ENCODE measurements at places on chromosomes 6 and 20.
A peak's percentile ranks its signal among the peaks of the same experiment; 100 is the strongest.

DNA sequence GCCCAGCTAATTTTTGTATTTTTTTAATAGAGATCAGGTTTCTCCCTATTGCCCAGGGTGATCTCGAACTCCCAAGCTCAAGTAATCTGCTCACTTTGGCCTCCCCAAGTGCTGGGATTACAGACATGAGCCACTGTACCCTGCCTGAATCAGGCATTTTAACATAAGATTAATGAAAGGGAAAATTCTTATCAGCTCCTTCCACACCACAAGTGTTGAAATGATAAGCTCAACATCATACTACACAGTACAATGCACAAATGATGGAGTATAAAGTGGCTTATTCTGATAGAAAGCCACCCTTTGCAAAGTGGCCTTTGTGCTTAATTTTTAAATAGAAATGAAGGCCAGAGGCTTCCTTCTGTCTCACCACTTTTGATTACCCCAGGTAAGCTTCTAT lies 71.3 kb upstream of the MCHR2 start:
- no peak for DNase-seq

DNA sequence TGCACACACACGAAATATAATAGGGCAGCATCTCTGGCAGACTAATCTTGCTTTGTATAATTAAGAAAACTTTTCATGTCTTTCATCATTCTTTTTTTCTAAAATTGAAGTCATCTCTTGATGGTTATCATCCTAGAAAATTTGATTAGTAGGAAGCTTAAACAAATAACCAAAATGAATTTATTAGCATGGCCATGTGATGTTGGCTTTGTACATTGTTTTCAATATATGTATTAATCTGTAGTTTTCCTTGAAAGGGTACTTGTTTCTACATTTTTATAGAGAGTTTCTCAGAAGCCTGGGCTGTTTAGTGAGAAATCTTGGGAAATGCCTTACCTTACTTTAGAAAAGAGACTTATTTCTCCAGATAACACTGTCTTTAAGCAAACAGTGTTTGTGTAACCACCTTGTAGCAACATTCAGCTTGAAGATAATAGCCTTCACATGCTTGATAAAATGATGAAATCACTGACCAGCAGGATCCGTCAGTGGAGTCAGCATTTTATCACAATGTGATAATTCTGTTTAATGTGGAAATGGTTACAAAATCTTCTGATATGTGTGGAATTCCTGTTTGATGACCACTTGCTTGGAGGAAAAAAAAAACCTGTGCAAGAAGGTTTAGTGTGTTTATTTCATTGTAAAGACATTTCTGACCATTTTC lies 147.8 kb downstream of the MACROD2 start:
- no peak for DNase-seq

GRCh38 chr6:149766156-149766769 lies 16.7 kb downstream of the PCMT1 start:
- DNase-seq, result no peak

DNA sequence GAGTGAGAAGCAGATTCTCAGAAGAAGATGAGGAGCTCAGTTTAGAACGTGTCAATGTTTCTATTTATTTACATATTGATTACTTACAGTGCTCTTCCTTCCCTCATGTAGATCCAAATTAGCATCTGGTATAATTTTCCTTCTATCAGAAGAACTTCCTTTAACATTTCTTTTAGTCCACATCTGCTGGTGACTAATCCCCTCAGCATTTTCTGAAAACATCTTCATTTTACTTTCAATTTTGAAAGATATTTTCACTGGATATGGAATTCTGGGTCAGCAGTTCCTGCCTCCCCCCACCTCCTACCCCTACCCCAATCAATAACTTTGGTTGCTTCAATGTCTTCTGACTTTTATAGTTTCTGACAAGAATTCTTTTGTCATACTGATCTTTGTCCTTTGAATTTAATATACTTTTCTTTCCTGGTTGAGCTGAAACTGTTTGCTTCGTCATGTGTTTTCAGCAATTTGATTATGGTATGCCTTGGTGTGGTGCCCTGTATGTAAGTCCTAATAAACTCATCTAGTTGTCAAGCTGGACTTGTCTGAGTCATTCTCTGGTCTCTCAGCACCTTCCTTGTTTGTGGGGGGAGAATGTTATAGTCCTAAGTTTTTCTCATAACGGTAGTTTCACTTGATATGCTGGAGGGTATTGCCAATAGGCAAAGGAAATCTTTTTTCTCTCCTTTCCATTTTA lies 57.0 kb downstream of the SMPDL3A start:
- no peak for DNase-seq

DNA sequence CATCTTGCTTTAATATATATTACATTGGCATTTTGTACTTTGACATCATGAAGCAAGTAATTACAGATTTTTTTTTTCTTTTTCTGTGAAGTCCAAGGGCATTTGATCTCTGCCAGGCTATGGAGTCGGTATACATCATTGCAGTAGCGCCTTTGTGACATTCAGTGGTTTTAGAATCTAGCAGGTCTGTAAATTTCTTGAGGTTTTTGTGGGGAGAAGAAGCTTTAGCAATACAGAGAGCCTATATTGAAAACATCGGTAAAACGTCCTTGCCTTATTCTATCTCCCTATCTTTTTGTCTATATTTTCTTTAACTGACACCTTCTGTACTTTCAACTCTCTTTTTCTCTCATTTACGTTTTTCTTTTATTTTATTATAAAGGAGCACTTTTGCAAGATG lies 47.2 kb downstream of the DUSP22 start:
- DNase-seq, result no peak

- DNase-seq, result no peak
Measured at GRCh38 chr6:7684076-7684475, 41.8 kb upstream of the BMP6 start.

GRCh38 chr20:47318027-47318585 lies 38.4 kb downstream of the ZMYND8 start:
- no peak for DNase-seq

GRCh38 chr6:14130435-14131075 lies 13.0 kb downstream of the CD83 start:
- DNase-seq, result no peak

- DNase-seq, result no peak
Measured at GRCh38 chr6:1104988-1105670, 206.8 kb upstream of the FOXQ1 start.

GRCh38 chr6:53032849-53033248 lies 32.4 kb upstream of the FBXO9 start:
- DNase-seq, result no peak

GRCh38 chr6:68718385-68719073 lies 83.4 kb downstream of the ADGRB3 start:
- DNase-seq, result peak; percentile 91

- no peak for DNase-seq
Measured at GRCh38 chr6:137933696-137934095, 66.6 kb downstream of the TNFAIP3 start.

GRCh38 chr6:141169419-141169818 lies 963.3 kb upstream of the GJE1 start:
- DNase-seq, result no peak

- no peak for DNase-seq
Measured at GRCh38 chr6:151905072-151905471, 97.6 kb downstream of the ESR1 start.

DNA sequence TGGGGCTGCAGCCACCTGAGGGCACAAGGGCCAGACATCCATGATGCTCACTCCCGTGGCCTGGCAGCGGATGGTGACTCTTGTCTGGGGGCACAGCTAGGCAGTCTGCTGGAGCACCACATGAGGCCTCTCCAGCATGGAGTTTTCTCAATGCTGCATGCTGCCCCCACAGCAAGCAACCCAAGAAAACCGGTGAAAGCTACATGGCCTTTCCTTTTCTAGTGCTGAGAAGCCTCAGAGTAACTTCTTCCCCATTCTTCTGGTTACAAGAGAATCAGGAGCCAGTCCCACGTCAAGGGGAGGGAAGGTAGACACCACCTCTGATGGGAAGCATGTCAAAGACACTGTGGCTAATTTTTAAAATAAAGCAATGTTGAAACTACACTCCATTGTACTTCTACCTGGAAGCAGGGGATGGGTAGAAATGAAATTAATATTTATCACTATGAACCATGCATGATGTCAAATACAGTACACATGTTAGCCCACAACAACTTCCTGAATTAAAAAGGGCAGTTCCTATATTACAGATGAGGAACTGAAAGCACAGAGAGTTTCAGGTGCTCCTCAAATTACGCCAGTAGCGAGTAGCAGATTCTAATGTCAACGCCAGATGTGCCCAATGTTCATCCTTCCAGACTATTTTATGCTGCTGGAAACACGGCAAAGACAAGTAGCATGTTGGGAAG lies 101.5 kb downstream of the LAMP5 start:
- no peak for DNase-seq

DNA sequence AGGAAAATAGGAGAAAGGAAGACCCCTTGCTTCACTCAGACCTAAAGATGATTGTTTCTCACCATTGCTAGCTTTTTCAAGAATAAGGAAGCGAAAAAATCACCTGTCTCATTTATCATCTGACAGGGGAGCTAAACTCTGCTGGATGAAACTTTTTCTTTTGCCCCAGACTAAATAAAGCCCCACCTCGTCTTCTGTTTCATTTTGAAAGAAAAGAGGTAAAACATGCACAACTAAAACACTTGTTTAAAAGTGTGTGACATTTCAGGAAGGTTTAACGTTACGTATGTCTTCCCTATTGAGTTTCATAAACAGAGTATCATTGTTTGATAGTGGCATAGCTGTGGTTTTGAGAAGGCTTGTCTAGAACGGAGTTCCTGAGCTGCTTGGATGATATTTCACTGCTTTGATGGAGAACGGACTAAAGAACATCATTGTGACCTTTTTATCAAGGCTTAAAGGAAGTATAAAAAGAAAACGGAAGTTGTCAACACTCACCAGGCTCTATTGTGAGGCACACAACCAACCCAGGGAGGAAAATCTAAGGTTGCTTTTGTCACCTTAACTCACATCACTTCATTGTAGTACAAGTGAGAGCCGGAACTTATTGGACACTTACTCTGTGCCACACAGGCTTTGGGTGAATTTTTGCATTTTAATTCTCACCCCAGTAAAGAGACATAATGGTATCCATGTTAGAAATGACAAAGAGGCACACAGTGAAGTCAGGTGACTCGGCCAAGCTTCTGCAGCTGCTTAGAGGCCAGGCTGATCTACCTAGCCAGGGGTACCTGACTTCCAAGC lies 29.5 kb downstream of the TSHZ2 start:
- no peak for DNase-seq

GRCh38 chr6:45434381-45434700 lies 56.6 kb upstream of the SUPT3H start:
- DNase-seq, result no peak

GRCh38 chr6:125798734-125799508 lies 8.2 kb downstream of the NCOA7 start:
- no peak for DNase-seq

DNA sequence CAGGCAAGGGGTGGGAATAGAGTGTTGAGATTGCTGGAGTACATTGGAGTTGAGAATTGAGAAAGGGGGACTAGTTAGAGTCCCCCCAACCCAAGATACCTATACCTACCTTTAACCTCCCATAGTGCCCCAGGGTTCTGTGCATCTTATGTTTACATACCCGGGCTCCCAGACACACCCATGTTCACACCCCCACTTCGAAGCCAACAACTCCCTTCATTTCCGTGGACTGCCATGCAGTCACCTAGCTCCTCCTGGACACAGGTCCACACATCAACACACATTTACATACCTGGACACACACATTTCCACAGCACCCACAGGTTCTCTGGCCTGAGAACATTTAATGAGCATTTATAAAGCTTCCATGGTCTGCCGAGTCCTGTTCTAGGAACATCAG lies 5.1 kb downstream of the TMEM63B start:
- DNase-seq, result no peak

GRCh38 chr6:34489207-34489805 lies 23.4 kb downstream of the PACSIN1 start:
- no peak for DNase-seq

DNA sequence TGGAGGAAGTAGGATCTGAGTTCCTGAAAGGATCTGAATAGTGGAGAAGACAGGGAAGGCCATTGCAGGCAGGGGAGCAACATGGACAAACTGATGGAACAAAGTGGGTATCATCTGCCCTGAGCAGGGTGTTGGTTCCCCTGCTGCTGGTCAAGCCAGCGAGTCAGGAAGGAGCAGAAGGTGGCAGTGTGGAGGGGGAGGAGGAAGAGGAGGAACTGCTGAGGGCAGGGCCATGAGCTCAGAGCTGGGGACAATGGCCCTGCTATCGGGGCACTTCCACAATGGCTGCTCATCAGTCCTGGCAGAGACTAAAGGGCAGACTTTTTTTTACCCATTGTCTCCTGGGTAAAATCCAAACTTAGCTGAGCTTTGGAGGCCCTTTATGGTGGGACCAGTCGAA lies 13.6 kb downstream of the CNBD2 start:
- no peak for DNase-seq

GRCh38 chr6:154814063-154814462 lies 80.8 kb downstream of the SCAF8 start:
- no peak for DNase-seq

- DNase-seq, result no peak
Measured at GRCh38 chr6:2351807-2352431, 106.5 kb upstream of the GMDS start.

DNA sequence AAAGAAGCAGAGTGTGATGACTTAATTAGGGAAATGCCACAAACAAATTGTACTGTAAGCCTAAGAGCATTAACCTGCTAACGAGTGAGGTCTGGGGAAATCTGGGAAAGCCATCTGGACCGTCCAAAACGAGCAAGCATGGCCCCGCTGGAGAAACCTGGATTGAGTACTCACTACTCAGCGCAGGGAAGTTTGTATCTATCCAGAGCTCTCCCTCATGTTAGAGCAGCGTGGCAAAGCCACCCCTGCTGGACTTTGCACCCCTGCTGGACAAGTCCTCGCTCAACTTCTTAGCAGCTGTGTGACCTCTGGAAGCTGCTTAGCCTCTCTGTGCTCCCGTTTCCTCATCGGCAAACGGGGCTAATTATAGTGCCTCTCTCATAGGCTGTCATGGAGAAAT lies 37.3 kb downstream of the PSMG4 start:
- no peak for DNase-seq

- DNase-seq, result no peak
Measured at GRCh38 chr6:147774856-147775255, 266.4 kb downstream of the SAMD5 start.

DNA sequence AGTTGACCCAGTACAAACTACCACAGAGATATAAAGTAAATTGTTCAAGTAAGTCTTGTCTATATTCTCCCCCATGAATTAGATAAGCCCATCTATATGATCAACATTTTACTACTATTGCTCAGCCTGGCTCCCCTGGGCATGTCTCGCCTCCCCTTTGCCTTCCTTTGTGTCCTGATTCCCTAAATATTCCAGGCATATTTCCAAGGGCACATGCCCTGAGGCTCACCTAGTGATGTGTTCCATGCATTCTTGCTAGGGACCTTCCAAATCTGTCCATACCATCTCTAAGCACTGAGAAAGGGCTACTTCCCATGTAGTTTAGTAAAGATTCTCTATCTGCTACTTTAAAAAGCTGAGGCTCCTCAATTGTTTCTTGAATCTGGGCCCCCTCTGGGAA lies 309.5 kb upstream of the PRND start:
- DNase-seq, result no peak

DNA sequence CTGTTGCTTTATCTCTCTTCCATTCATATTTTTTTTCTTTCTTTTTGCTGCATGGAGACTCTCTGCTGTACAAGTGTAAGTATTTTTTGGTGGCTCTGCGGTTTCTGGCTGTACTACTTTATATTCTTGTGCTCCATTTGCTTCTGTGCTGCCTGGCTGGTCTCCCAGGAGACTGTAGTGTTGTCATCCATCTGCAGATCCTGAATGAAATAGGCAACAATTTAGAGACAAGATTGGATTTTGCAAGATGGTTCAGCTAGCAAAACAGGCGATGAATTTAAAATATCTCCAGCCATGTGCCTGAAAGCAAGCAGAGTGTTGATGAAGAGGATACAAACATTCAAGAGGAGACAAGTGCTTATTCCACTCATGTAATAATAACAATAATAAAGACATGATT lies 75.1 kb upstream of the SCGN start:
- no peak for DNase-seq

GRCh38 chr6:166325383-166326042 lies 16.8 kb downstream of the SFT2D1 start:
- no peak for DNase-seq
